ENCODE measurements at places on chromosomes 2 and 18. TPM values are rescaled to one million over a fixed set of nuclear protein-coding genes. Genes with fewer than 3 reads are reported as not detected.

Gene CCDC141
- total RNA-seq, result 14.5 TPM

Gene STEAP3
- 0.09 TPM for total RNA-seq

Gene C1GALT1C1L
- 0.14 TPM for total RNA-seq

Gene INHBB
- 0.09 TPM for total RNA-seq

Gene HMSD
- 1.2 TPM for total RNA-seq

Gene NRBP1
- total RNA-seq, result 81.4 TPM

Gene STAMBP
- total RNA-seq, result 37.0 TPM

Gene TDRD15
- total RNA-seq, result not detected

Gene KATNAL2
- 1.0 TPM for total RNA-seq

Gene SERPINB10
- total RNA-seq, result not detected
